ENCODE measurements at places on chromosomes 6 and 20.

DNA sequence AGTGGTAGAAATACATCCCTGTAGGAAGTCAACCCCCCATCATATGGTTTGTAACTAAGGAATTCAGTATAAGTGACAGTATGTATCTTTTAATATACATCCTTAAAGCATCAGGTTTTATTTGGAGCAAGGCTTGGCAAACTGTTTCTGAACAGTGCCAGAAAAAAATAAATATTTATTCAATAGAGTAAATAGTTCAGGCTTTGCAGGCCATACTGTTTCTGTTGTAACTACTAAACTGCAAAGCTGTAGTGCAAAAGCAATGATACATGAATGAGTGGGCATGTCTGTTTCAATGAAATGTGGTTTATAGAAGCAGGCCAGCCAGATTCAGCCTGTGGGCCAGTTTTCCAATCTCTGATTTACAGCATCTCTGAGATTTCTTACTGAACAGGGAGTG, 977 bp downstream of the MEI4 start:
- DNase-seq: no peak

GRCh38 chr20:36334281-36335205, 28.4 kb downstream of the DLGAP4 start:
- DNase-seq: no peak

GRCh38 chr6:148140772-148141557, 201.7 kb upstream of the SASH1 start:
- no peak for DNase-seq

DNA sequence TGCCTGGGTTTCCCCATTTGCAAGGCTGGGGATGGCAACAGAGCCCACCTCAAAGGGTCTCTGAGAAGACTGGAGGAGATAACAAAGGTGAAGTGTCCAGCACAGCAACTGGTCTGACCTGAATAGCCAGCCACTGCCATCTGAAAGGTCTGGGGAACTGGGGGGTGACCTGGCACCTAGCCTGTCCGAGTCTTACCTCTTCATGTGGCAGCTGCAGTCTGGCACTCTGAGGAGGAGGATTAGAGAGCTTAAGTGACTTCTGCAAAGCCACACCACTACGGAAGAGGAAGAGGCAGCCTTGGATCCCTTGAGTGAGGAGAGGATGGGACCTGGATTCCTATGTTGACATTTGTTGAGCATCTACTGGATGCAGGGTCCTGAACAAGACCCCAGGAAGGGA, 22.2 kb downstream of the C20orf203 start:
- DNase-seq: no peak

GRCh38 chr20:59814840-59815340, 118.5 kb downstream of the SYCP2 start:
- DNase-seq: no peak

GRCh38 chr20:34311118-34312023, 8.2 kb upstream of the AHCY start:
- DNase-seq: peak; percentile 81

GRCh38 chr6:53252177-53252692, 96.5 kb downstream of the ELOVL5 start:
- no peak for DNase-seq

DNA sequence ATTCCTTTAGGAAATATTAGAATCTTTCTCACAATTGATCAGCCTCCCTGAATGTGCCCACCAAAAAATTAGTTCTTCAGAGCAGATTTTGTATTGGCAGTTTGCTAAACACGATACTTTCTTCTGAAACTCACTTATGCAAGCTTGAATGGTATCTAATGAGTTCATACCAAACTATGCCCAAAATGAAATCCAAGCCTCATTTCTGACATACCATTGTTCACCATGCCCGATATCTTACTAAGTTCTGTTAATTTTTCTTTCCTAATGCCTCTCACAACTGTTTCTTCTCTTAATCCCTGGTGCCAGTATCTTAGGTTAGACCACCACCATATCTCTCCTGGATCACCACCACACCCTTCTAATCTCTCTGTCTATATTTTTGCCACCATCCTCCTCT, 755.9 kb downstream of the KIF16B start:
- no peak for DNase-seq

GRCh38 chr6:145660676-145661075, 74.6 kb downstream of the EPM2A start:
- no peak for DNase-seq

DNA sequence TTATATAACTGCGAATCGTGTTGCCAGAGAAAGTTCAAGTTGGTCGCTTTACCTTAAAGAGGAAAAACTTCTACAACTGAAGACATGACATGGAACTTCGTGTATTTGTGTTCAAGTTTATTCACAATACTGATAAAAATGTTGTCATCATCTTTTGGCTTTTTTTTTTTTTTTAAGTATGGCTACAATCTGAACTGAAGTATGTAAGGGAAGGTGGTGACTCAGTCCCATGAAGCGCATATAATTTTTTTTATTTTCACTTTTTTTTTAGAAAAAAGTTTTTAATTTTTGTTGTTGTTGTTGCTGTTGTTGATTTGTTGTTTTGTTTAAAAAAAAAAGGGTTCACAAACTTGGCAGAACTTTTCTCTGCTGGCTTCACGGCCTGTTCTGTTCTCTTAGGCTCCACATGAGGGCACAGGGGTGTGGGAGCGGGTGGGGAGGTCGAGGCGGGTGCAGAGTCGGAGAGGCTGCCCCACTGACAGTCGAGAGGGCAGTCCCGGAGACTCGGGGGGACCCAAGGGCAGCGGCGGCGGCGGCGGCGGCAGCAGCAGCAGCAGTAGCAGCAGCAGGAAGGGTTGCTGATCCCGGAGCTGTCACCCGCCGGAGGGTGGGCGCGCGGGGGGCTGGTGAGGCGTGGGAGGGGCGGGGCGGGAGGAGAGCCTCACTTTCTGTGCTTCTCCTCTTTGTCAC, 17.0 kb downstream of the TFAP2A start:
- DNase-seq: no peak

- DNase-seq: no peak
Measured at GRCh38 chr6:157198425-157199279, 124.7 kb downstream of the TMEM242 start.

DNA sequence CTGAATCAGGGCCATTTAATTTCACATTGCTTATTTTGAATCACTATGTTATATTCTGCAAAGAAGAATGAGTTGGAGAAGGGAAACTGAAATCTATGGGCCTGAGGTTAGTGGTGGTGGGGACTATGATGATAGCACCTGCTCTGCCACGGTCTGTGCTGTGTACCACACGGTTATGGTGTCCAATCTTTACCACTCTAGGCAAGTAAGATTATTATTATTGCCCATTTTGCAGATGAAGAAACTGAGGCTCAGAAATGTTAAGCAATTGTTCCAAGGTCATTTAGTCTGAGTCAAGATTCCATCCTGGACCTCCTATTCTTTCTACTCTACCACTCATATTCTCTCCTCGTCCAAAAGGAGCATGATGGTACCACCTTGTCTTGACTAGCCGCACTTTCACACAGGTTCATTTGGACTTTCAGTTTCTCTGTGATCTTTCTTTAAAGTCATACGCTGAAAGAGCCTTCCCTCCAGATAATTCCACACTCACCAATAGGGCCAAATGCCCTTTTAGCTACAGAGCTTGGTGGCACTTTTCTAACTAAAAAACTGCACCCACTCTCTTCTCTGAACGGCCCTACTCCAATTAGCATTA, 56.2 kb downstream of the GFOD1 start:
- no peak for DNase-seq

DNA sequence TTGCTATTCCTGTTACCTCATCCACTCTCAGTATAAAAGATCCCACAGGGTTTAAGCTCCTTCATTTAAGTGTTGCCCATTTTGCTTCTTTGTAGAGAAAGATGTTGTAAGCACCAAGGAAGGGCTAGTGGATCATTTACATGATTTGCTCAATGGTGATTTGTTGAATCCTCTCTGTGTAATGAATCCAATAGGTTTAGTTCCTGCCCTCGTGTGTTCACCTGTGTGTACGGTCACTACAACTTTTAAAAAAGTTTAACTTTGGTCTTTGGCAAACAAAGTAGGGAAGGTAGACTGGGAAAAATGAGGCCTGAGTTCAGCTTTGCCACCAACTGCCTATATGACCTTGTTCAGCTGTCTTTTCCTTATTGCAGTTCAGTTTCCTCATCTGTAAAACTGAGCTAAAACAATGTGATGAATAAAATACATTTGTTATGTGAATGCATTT, 51.5 kb downstream of the DHX35 start:
- no peak for DNase-seq

DNA sequence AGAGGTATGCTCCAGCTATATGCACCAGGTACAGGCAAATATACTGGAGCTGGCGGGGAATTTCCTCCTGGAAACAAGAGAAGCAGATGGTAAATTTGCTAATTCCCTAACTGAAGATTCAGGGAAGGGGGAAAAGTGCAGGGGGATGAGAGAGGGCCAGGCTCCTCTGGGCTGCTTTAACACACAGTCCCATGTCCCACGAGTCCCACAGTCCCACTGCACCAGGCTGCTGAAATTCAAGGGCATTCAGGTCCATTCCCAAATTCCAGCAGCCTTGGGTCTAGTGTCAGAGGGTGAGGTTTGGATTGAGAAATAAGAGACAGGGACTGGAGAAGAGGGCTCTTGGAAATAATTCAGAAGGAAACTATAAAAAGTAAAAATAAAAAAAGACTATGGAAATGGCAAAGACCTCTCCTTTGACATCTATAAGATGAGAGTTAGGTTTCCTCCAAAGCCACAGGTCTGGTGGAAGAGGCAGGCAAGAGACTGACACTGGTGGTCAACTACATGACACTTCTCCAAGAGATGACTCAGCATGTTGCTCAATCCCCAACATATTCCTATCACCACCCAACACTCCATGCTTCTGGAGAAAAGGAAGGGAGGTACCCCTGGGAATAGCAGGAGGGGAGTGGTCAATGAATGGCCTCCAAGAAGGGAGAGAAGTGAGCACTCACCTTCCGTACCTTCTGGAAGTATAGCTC, 69.2 kb downstream of the TRAM2 start:
- no peak for DNase-seq

GRCh38 chr6:122878796-122879195, 89.7 kb downstream of the SMPDL3A start:
- no peak for DNase-seq

- DNase-seq: no peak
Measured at GRCh38 chr20:18259730-18260129, 28.6 kb upstream of the ZNF133 start.
